ENCODE measurements at places on chromosomes 16 and 17.

GRCh38 chr16:56295739-56296527 lies 104.6 kb downstream of the GNAO1 start:
- DNase-seq: no peak

- DNase-seq: no peak
Measured at GRCh38 chr16:345772-346171, 6.8 kb downstream of the AXIN1 start.

- DNase-seq: no peak
Measured at GRCh38 chr17:54063639-54064038, 240.9 kb downstream of the KIF2B start.

- DNase-seq: no peak
Measured at GRCh38 chr16:89502081-89502843, 5.9 kb upstream of the SPG7 start.

DNA sequence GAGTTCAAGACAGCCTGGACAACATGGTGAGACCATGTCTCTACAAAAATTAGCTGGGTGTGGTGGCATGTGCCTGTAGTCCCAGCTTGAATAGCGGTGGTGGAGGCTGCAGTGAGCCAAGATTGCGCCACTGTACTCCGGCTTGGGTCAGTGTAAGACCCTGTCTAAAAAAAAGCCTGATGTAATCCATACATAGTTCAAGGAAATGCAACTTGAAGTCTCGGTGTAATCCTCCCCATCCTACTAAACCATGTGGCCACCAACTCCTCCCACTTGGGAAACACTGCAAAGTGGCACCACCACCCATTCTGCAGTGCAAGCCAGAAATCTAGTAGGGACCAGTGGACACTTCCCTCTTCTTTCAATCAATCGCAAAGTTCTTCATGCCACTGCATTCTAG lies 5.4 kb upstream of the KPNB1 start:
- no peak for DNase-seq

- no peak for DNase-seq
Measured at GRCh38 chr16:56715126-56715525, 14.8 kb upstream of the NUP93 start.

DNA sequence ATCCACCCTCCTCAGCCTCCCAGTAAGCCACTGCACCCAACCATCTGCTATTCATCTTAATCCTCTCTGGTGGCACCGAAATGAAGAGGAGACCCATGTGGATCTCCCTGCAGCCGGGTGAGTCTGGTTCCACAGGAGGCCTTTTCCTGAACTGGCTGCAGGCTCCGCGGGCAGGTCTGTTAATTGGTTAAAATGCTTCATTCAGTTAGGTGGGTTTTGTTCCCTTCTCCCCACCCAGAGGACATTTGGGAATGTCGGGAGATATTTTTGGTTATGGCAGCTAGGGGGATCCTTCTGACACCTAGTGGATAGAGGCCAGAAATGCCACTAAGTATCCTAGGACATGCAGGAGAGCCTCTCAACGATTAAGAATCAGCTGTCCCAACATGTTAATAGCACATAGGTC lies 16.7 kb downstream of the C16orf54 start:
- DNase-seq: peak; percentile 41

GRCh38 chr16:29819506-29819905 lies 756 bp upstream of the MVP start:
- DNase-seq: no peak

GRCh38 chr17:33291248-33292200 lies 1.6 kb downstream of the ASIC2 start:
- DNase-seq: no peak

- no peak for DNase-seq
Measured at GRCh38 chr16:89132194-89133005, 38.7 kb downstream of the ACSF3 start.

GRCh38 chr16:23523321-23523720 lies 13.0 kb upstream of the GGA2 start:
- no peak for DNase-seq

DNA sequence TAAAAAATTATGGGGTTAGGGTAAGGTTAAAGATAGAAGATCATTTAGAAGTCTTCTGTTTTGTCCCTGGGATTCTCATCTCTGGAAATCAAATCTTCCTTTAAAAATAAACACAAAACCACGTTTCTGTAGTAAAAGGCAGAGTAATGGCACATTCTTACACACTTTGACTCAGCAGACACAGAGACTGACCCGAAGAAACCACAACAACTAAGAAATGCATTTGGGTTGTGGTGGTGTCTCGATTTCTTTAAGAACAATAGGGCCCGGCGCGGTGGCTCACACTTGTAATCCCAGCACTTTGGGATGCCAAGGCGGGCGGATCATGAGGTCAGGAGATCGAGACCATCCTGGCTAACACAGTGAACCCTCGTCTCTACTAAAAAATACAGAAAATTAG lies 54.9 kb upstream of the MYH10 start:
- no peak for DNase-seq

DNA sequence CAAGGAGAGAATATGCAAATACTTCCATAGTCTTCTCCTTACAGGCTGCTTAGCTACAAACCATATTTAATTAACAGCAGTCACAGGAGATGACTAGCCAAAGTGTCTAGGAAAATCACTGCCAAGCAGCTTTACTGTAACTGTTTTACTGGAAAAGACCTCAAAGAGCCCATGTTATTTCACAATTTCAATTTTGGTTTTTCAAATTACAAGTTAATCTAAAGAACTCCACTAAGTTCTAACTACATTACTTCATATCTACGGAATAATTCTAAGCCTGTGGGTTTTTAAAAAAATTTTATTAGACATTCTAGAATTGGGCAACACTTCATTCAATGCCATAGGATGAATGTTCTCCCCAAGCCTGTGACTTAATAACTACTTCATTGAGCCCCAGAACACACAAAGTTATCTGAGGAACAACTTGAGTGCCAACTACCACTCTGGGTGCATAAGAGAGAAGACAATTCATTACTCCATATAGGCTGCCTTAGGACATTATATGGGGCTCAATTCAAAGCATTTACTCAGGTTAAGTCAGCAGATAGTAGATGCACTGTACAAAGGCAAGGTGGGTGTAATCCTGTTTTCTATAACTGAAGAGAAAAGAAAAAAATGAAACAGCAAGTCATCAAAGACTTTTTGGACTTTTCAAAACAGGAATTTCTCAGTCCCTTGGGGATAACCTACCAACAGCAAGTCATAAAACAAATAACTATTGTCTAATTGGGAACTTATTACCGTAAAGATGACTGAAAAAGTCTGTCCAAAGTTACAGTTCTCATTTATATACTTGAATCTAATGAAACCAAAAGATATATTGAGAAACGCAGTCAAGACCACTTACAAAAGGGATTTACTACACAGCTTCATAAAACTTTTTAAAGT lies 33.0 kb downstream of the STAT3 start:
- no peak for DNase-seq

DNA sequence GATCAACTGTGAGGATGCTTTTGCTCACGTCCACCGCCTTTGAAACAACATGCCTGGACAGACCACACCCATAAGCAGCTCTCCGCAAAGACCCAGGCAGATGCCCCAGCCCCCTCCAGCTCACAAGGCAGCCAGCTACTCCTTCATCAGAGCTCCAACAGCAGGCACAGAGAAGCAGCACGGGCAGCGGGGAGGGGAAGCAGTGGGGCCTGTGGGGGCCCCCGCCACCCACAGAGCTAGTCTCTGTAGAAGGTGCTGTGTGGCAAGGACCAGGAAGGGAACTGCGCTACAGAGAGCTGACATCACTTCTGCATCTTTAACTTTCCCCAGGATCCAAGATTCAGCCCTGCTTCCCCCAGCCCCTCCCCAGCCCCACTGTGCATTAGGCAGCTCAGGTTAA lies 10.0 kb upstream of the SCNN1G start:
- DNase-seq: no peak

- no peak for DNase-seq
Measured at GRCh38 chr17:35467824-35468223, 19.3 kb upstream of the SLFN13 start.

- no peak for DNase-seq
Measured at GRCh38 chr17:81863123-81863675, 2.9 kb upstream of the P4HB start.

- DNase-seq: no peak
Measured at GRCh38 chr17:59124665-59125064, 18.0 kb upstream of the TRIM37 start.

GRCh38 chr16:13168091-13168572 lies 266.7 kb downstream of the SHISA9 start:
- no peak for DNase-seq

DNA sequence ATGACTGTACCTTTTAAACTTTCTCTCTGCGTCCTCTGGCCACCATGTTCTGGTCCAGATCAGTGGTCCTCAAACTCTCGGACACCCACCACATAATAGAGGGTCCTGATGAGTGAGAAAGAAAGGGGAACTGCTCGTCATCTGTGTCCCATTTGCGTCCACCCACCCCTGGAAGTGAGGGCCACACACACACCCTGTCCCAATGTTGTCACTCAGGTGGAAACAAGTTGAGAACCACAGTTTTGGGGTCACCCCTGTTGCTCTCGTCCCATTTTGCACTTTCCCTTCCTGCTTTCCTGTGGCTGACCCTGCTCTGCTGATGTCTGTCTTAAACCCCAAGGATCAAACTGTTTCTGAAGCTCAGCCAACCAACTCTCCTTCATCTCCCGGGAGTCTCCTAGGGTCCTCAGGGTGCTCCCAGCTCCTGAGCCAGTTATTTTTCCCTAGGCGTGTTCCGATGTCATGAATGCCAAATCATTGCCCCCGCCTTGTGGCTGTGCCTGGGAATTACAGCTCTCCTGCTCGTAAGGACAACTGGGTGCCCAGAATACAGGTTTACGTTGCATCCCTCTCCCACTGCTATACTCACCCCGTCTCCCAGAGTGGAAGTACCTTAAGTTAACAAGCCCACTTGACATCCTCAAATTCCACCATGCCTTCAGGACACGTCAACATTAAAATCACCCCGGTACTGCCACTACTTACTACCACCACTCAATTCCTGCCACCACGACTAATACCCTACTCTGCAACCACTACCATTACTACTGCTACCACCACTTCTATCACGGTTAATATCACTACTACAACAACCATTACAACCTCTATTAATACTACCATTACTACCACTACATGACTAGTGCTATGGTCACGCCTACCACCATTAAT lies 26.0 kb upstream of the HNF1B start:
- peak; percentile 30 for DNase-seq

DNA sequence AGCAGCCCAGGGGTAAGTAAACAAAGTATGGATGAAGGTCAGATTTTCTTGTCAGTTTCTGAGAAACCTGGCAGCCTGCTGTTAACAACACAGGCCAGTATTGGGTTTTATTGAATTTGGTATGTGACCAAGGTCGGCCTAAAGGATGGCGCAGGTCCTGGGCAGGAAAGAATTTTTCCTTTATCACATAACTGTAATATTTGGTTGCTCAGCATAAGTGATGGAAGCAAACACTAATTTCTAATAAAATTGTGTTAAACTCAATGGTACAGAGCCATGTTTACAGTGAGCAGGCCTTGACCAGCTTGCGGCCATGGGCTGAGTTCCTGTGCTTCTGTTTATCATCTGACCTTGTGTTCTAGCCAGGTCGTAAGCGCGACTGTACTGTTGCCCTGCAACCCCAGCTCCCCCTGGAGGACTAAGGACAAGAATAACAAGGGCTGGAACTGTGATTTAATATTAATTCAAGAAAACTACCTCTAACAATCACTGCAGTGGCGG lies 10.5 kb downstream of the POLDIP2 start:
- no peak for DNase-seq

DNA sequence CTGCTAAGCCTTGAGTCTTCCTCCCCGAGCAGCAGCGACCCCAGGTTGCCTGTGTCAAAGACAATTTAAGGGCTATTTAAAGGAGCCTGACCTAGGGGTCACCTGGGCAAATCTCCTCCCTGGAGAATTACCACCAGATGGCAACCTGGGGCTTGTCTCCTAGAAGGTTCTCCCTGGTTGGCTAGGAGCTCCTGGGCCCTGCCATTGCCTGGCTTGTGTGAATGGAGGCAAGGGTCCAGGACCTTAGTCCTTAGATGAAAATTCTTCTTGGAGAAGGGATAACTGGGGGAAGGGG lies 51.3 kb upstream of the TAC4 start:
- no peak for DNase-seq

DNA sequence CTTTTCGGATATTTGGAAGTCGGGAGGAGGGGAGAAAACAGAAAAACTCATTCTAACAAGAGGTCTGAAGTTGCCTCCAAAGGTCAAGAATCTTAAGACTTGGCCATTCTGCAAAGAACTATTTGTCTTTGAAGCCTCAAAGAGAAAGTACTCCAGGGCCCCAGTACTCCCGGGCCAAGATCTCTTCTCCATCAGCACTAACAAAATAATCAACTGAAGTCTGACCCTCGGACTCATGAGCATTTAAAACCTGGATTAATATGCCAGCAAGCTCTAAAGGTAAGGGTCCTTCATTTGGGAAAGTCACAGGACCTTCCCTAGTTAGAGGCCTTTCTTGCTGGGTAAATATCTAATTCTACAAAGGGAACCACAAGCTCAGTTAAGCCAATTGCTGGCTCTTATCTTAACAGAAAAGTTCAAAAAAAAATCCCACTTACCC lies 4.5 kb downstream of the AXIN2 start:
- no peak for DNase-seq

GRCh38 chr16:59046335-59046734 lies 312.2 kb upstream of the GOT2 start:
- no peak for DNase-seq

- no peak for DNase-seq
Measured at GRCh38 chr17:82888583-82889495, 49.0 kb upstream of the ZNF750 start.

GRCh38 chr17:31786796-31787481 lies 72.1 kb downstream of the COPRS start:
- DNase-seq: no peak

GRCh38 chr16:1126586-1126985 lies 26.3 kb upstream of the CACNA1H start:
- no peak for DNase-seq

GRCh38 chr17:17025621-17026020 lies 16.6 kb upstream of the MPRIP start:
- no peak for DNase-seq

- DNase-seq: no peak
Measured at GRCh38 chr17:74410001-74410443, 21.9 kb upstream of the GPRC5C start.

- DNase-seq: no peak
Measured at GRCh38 chr17:75834279-75834920, 9.8 kb downstream of the UNC13D start.

DNA sequence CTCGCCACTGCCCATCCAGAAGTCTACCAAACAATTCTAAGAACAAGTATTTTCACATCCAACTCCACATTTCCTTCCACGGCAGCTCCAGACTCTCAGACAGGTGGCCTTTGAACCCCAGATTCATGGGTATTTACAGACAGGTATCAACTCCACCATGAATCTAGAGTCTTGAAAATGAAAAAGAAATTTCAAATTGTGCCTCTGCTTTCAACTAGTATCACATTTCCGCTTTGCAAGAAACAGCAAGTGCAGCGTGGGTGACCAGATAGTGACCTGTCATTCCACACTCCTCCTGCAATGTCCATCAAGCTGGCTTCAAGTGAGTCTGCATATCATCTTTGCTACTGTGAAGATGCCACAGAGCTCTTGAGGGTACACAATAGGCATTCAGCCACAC lies 232.4 kb upstream of the RPL38 start:
- no peak for DNase-seq
